Esophagus muscularis mucosa (tissue), 4 donors: ENCODE measurements at places on chromosomes 4 and X.
A peak's percentile ranks its signal among the peaks of the same experiment; 100 is the strongest.

- no peak overlapping the region for H3K27ac ChIP-seq
- H3K4me1 ChIP-seq, result peaks cover 18% of the 10 kb centered on the region
- no peak for DNase-seq
- no peak overlapping the region for H3K4me3 ChIP-seq
- H3K36me3 ChIP-seq, result no peaks in the 10 kb centered on the region
Measured at GRCh38 chrX:68705986-68706385, 58.5 kb downstream of the STARD8 start.

DNA sequence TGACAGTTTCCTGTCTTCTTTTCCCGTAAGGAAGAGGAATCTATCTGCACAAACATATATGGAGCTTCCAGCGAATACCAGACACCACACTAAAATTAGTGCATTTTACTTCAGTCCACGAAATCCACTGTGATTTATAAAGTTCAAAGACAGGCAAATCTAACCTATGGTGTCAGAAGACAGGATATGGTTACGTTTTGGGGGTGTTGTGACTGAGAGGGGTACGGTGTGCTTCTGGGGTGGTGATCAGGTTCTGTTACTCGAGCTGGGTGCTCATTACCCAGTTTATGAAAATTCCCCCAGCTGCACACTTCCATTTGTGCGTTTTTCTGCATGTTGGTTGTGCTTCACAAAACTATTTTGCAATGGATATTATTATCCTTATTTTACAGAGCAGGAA, 10.3 kb downstream of the VGLL1 start:
- no peak overlapping the region for H3K27ac ChIP-seq
- no peak overlapping the region for H3K4me3 ChIP-seq
- no peaks in the 10 kb centered on the region for H3K4me1 ChIP-seq
- no peaks in the 10 kb centered on the region for H3K27me3 ChIP-seq
- no peaks in the 10 kb centered on the region for H3K36me3 ChIP-seq

- DNase-seq, result no peak
- H3K27me3 ChIP-seq, result no peaks in the 10 kb centered on the region
- H3K4me1 ChIP-seq, result peaks cover 12% of the 10 kb centered on the region
- peak overlapping the region; percentile 42 for H3K27ac ChIP-seq
- H3K36me3 ChIP-seq, result no peaks in the 10 kb centered on the region
- no peak overlapping the region for H3K4me3 ChIP-seq
Measured at GRCh38 chr4:183602557-183603027, 56.4 kb downstream of the RWDD4 start.

DNA sequence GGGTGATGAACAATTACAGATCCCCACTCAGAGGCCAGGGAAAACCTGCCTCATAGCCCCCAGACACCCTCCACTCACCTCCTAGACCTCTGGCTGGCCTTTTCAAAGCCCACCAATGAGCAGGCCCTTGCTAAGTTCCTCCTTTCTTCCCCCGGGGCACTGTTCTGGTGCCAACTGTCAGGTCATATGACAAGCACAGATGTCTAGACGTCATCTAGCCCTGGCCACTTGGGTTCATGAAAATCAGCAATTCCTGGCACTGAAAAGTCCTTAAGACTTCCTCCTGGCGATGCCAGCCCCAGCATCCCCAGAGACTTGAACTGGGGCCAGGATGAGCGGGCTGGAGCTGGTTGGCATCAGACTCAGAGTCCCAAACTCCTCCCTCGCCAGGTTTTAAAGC, 115.6 kb upstream of the NALF2 start:
- H3K4me1 ChIP-seq, result no peaks in the 10 kb centered on the region
- no peak overlapping the region for H3K4me3 ChIP-seq
- DNase-seq, result no peak
- H3K36me3 ChIP-seq, result no peaks in the 10 kb centered on the region

DNA sequence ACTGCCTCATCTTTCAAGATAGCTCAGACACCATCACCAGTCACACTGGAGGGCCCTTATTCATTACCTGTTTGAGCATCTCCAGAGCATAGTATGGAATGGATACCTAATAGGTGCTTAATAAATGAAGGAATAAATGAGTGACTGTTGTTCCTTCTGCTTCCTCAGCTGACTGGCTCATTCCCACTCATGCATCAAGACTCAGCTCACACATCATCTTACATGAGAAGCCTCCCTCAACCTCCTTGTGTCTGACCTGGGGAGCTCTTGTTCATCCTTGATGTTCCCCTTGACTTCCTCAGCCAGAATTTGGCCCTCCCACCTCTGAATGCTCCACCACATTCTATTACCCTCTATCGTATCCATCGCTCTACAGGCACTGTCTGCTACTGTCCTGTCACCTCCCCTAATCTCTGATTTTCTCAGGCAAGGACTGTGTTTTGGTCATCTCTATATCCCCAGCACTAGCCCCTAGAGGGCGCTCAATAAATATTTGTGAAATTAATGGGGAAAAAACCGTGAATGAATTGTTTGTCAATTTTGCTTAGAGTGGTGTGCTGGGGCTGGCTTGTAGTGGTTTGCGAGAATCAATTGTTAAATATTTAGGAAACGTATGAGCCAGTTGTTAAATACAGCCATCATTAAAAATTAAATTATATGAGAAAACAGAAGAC, 88.3 kb downstream of the NHSL2 start:
- peaks cover 18% of the 10 kb centered on the region for H3K4me1 ChIP-seq
- no peak for DNase-seq

- H3K4me3 ChIP-seq, result no peak overlapping the region
- no peaks in the 10 kb centered on the region for H3K36me3 ChIP-seq
- H3K27ac ChIP-seq, result no peak overlapping the region
- DNase-seq, result no peak
Measured at GRCh38 chr4:8859550-8860095, 12.0 kb downstream of the HMX1 start.

DNA sequence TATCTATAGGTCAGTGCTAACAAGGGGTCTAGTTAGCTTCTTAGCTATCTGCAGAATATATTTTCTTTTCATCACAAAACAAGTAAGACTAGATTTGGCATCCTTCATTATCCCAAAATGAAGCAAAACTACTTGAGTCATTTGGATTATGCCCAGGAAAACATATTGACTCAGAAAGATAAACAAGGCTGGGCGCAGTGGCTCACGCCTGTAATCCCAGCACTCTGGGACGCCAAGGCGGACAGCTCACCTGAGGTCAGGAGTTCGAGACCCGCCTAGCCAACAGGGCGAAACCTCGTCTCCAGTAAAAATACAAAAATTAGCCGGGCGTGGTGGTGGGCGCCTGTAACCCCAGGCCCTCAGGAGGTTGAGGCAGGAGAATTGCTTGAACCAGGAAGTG, 18.0 kb upstream of the MND1 start:
- H3K27ac ChIP-seq, result no peak overlapping the region
- H3K4me1 ChIP-seq, result no peaks in the 10 kb centered on the region
- no peaks in the 10 kb centered on the region for H3K27me3 ChIP-seq
- H3K36me3 ChIP-seq, result no peaks in the 10 kb centered on the region
- no peak overlapping the region for H3K4me3 ChIP-seq
- DNase-seq, result no peak

DNA sequence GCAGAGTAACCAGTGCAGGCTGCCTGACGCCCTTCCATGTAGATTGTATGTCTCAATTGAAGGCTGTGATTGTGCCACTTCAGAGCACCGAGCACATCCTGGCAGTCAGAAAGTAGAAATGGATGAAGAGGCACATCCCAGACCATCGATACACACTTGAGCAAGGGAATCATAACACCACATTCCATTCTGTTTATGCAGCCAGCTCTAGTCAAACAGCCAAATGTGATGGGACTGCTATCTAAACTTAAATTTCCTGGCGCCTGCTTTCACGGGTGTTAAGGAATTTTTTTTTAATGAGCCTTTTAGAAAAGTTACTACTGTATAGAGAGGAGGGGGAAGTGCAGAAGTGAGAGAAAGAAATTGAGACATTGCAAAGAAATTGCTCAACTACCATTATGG, 84.4 kb downstream of the PPARGC1A start:
- H3K27me3 ChIP-seq, result no peaks in the 10 kb centered on the region
- H3K36me3 ChIP-seq, result no peaks in the 10 kb centered on the region
- no peak for DNase-seq
- no peak overlapping the region for H3K4me3 ChIP-seq

DNA sequence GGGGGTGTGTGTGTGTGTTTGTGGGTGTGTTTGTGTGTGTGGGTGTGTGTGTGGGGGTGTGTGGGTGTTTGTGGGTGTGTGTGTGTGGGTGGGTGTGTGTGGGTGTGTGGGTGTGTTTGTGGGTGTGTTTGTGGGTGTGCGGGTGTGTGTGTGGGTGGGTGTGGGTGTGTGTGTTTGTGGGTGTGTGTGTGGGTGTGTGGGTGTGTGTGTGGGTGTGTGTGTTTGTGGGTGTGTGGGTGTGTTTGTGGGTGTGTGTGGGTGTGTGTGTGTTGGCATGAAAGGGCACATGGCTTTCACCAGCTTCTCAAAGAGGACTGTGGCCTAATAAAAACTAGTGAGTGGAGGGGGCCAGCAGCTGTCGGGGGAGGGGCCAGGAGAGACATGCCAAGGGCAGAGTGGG, 25.3 kb upstream of the ZNF185 start:
- H3K4me1 ChIP-seq, result no peaks in the 10 kb centered on the region
- H3K27me3 ChIP-seq, result no peaks in the 10 kb centered on the region
- DNase-seq, result no peak

GRCh38 chrX:107659768-107660167, 31.5 kb downstream of the PRPS1 start:
- no peak overlapping the region for H3K27ac ChIP-seq
- H3K4me1 ChIP-seq, result peaks cover 22% of the 10 kb centered on the region
- no peaks in the 10 kb centered on the region for H3K27me3 ChIP-seq
- H3K4me3 ChIP-seq, result no peak overlapping the region

DNA sequence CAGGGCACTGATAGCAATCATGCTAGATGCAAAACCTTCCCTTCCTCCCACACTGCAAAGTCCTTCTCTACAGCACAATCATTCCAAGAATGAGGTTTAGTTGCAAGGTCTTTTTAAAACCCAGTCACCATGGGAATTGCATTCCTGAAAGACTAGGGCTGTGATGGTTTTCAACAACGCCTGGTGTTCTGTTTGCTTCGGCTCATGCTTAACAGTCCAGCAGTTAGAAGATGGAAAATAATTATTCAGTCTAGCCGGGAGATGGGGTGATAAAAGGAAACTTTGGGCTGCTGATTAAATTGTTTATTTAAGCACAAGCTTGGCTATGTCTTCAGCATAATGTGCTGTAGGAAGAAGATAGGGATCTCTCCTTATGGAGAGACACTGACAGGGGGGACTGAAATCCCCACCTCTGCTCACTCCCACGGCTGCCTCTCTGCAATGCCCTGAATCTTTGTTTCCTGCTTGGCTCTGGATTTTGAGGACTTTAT, 211.4 kb downstream of the MID1IP1 start:
- no peaks in the 10 kb centered on the region for H3K36me3 ChIP-seq
- H3K27me3 ChIP-seq, result no peaks in the 10 kb centered on the region
- DNase-seq, result no peak

- H3K4me3 ChIP-seq, result no peak overlapping the region
- H3K27ac ChIP-seq, result peak overlapping the region; percentile 3
- H3K36me3 ChIP-seq, result no peaks in the 10 kb centered on the region
- no peak for DNase-seq
Measured at GRCh38 chr4:87622303-87622702, 14.0 kb downstream of the DSPP start.

DNA sequence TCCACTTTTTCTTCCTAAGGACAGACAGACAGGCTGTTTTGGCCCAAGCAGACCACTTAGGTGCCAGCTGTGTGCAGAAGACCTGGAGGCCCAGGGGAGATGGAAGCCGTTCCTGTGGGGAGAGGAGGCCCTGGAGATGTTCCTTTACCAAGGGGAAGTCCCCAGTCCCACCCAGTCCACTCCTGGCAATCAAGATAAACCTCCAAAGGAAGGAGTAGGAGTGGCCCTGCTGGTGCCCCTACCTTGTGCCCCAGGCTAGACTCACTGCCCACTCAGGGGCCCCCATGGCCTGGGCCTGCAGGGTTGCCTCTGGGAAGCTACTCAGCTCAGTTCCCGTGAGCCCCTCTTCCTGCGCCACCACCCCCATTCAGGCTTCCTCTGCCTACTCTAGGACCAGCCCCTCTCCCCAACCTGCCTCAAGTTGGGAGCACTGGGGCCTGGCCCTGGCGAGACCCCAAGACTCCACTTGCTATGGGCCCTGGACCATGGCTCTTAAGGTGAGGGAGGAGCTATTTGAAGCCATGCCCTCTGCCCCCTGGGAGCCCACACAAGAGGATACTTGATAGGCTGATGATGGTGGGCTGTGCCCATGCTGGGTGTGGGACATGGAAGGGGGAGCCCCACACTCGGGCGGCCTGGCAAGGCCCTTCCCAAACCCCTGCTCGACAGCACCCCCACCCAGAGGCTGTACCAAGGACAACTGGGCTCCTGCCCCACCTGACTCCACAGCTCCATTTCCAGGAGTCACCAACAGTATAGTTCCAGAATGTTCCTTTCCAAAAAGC, 24.8 kb upstream of the RNF4 start:
- H3K27ac ChIP-seq, result no peak overlapping the region
- H3K4me3 ChIP-seq, result no peak overlapping the region
- peaks cover 4% of the 10 kb centered on the region for H3K27me3 ChIP-seq
- H3K4me1 ChIP-seq, result no peaks in the 10 kb centered on the region
- no peak for DNase-seq
- no peaks in the 10 kb centered on the region for H3K36me3 ChIP-seq

- H3K36me3 ChIP-seq, result no peaks in the 10 kb centered on the region
- H3K27me3 ChIP-seq, result no peaks in the 10 kb centered on the region
- H3K4me1 ChIP-seq, result peaks cover 5% of the 10 kb centered on the region
- H3K4me3 ChIP-seq, result no peak overlapping the region
- no peak for DNase-seq
Measured at GRCh38 chr4:107744532-107744931, 24.5 kb upstream of the PAPSS1 start.

GRCh38 chrX:42098900-42099299, 175.5 kb upstream of the CASK start:
- DNase-seq, result no peak
- no peak overlapping the region for H3K27ac ChIP-seq

DNA sequence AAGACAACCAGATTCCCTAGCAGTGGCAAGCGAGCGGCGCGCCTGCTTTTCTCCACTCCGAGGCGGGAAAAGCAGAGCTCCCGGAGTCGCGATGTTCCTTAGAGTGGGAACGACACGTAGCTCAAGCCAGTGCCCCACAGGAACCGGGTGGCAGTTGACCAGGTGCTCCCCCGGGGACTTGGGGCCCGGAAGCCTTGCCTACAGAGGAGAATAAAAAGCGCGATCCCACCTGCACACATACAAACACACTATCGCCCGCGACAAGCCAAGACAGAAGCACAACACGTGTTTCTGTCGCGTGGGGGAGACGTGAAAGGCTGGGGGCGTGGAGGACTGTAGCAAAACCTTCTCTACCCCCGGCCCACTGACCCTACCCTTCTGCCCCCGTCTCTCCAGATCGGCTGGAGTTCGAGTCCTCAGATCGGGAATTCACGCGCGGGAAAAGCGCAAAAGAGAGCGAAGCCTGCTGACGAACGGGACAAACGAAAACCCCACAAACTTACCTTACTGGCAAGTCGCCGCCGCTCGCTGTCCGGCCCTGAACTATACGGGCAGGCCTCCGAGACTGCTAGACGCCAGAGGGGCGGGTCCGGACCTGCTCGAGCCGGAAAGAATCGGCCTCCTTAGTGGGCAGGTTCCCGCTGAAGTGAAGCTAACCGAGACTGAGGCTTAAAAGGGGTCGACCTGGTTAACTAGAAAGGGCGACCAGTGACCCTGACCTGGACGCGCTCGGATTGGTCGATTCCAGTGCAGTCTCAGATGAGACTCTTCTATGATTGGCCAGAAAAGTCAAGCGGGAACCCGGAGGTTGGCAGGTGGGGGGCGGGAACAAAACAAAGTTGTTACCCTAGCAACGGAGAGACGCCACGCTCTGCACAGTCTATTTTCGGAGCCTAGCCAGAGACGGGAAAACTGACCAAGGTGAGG, at the start of the genes DNAAF6 and NUP62CL:
Gene DNAAF6 (plus strand): TSS at position 842 of the 927 bp plus-strand sequence. CDS start 6,265 bp downstream, outside the sequence.
Gene NUP62CL (minus strand): TSS at position 664 of the 927 bp plus-strand sequence. CDS start 31,287 bp downstream, outside the sequence.
- H3K27ac ChIP-seq, result no peak within 1 kb of the TSS
- H3K4me1 ChIP-seq, result no peaks in the 10 kb centered on the region
- H3K27me3 ChIP-seq, result no peaks in the 10 kb centered on the region
- no peaks in the 10 kb centered on the region for H3K36me3 ChIP-seq
- peak within 1 kb of the TSS; percentile 50 for H3K4me3 ChIP-seq

GRCh38 chr4:28167411-28167810, 1306.8 kb downstream of the STIM2 start:
- no peak overlapping the region for H3K4me3 ChIP-seq
- no peaks in the 10 kb centered on the region for H3K27me3 ChIP-seq
- H3K27ac ChIP-seq, result no peak overlapping the region
